Activated naive CD8-positive, alpha-beta T cell treated with anti-CD3 and anti-CD28 coated beads, Interleukin-2, amount 10 ng/mL, durations not matched to agents 7 days and 5 days (primary cell): ENCODE measurements at places on chromosomes 13 and 19. TPM values are rescaled to one million over a fixed set of nuclear protein-coding genes. Genes with fewer than 3 reads are reported as not detected.

DNA sequence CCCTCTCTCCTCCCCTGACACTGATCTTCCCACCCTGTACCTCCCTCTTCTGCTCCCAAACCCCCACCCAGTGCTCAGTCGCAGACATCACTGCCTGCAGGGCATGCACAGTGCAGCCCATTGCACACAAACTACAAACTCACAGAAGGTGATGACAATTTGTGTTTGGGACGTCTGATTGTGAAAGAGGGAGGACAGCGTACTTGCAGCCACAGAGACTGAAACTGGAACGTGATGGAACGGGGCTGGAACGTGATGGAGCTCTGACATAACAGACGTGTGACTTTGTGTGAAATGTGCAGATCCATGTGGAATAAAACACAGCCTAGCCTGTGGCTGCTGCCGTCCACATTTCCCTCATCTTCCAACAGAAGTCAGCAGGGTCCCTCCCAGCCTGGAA lies 57.3 kb upstream of the CEACAM8 start:
- H3K36me3 ChIP-seq: no peaks in the 10 kb centered on the region
- DNase-seq: no peak
- H3K4me3 ChIP-seq: no peak overlapping the region
- H3K4me1 ChIP-seq: no peaks in the 10 kb centered on the region
- H3K27ac ChIP-seq: no peak overlapping the region
- peaks cover 6% of the 10 kb centered on the region for H3K27me3 ChIP-seq

DNA sequence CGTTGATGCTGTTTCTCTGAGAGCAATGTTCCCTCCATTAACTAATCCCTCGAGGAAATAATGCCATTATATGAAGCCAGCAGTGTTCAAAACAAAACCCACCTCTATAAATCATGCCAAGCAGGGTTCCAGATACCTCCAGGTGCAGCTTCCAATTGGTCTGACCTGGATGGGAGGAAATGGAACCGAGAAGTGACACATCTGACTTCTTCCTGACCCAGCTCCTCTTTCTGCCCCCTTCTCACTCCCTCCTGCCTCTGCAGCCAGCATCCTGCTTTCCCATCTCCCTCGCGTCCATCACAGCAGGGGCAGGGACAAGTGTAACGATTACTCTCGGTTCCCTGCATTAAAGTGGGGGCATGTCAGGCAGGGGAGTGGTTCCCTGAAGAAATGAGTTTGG lies 37.5 kb downstream of the HSPH1 start:
- H3K4me1 ChIP-seq: peaks cover 9% of the 10 kb centered on the region
- no peak for DNase-seq
- no peak overlapping the region for H3K4me3 ChIP-seq
- H3K36me3 ChIP-seq: no peaks in the 10 kb centered on the region
- H3K27ac ChIP-seq: no peak overlapping the region

DNA sequence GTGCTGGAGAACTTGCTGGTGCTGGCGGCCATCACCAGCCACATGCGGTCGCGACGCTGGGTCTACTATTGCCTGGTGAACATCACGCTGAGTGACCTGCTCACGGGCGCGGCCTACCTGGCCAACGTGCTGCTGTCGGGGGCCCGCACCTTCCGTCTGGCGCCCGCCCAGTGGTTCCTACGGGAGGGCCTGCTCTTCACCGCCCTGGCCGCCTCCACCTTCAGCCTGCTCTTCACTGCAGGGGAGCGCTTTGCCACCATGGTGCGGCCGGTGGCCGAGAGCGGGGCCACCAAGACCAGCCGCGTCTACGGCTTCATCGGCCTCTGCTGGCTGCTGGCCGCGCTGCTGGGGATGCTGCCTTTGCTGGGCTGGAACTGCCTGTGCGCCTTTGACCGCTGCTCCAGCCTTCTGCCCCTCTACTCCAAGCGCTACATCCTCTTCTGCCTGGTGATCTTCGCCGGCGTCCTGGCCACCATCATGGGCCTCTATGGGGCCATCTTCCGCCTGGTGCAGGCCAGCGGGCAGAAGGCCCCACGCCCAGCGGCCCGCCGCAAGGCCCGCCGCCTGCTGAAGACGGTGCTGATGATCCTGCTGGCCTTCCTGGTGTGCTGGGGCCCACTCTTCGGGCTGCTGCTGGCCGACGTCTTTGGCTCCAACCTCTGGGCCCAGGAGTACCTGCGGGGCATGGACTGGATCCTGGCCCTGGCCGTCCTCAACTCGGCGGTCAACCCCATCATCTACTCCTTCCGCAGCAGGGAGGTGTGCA lies 587 bp downstream of the S1PR4 start:
- peaks cover 26% of the 10 kb centered on the region for H3K4me1 ChIP-seq
- peaks cover 27% of the 10 kb centered on the region for H3K36me3 ChIP-seq
- no peaks in the 10 kb centered on the region for H3K27me3 ChIP-seq
- H3K4me3 ChIP-seq: peak overlapping the region; percentile 100
- H3K27ac ChIP-seq: peak overlapping the region; percentile 99

GRCh38 chr19:41299755-41300089 lies 10.2 kb upstream of the CCDC97 start:
- no peak overlapping the region for H3K4me3 ChIP-seq
- peak overlapping the region; percentile 81 for H3K27ac ChIP-seq

GRCh38 chr13:79108914-79109643 lies 297.0 kb downstream of the RBM26 start:
- H3K27ac ChIP-seq: no peak overlapping the region
- no peak overlapping the region for H3K4me3 ChIP-seq
- no peaks in the 10 kb centered on the region for H3K4me1 ChIP-seq
- peaks cover 3% of the 10 kb centered on the region for H3K27me3 ChIP-seq

DNA sequence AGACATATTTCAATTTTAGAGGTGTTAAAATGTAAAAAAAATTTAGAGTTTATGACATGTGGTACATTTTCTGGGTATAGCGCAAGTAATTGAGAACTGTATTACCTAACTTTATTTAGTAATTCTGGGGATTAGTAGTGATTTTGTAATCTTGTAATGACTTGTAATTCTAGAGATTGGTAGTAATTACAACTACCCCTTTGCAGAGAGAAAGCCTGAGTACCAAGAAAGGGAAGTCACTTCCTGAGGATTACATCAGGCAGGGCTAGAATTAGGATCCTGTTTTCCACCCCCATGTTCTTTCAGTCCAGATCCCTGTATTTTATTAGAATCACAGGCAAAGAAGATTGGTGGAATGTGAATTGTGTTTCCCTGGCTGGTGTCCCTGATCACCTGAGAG lies 274.9 kb downstream of the KCNRG start:
- peaks cover 12% of the 10 kb centered on the region for H3K4me1 ChIP-seq
- DNase-seq: no peak
- H3K36me3 ChIP-seq: no peaks in the 10 kb centered on the region
- H3K27me3 ChIP-seq: peaks cover 2% of the 10 kb centered on the region
- no peak overlapping the region for H3K27ac ChIP-seq

DNA sequence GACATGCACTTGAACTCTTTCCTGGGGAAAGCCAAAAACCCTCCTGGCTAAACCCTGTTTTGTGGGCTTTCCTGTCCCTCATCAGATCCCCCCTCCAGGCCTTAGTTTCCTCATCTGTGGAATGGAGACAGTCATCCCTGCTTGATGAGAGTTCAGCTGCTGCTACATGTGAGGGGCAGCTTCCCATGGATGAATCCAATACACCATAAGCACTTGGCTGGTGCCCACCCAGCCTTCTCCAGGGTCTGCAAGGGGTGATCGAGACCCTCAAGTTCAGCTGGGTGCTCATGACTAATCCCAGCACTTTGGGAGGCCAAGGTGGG lies 21.6 kb downstream of the IL12RB1 start:
- no peak overlapping the region for H3K27ac ChIP-seq
- H3K4me1 ChIP-seq: peaks cover 3% of the 10 kb centered on the region
- H3K4me3 ChIP-seq: no peak overlapping the region
- no peak for DNase-seq

The VSTM2B gene
- total RNA-seq: not detected

The SYMPK gene
- total RNA-seq: 113 TPM
